ENCODE measurements at places on chromosomes 2 and 18.

GRCh38 chr2:168466834-168467565 is 10.9 kb downstream of the CERS6 start:
- no peak for DNase-seq

DNA sequence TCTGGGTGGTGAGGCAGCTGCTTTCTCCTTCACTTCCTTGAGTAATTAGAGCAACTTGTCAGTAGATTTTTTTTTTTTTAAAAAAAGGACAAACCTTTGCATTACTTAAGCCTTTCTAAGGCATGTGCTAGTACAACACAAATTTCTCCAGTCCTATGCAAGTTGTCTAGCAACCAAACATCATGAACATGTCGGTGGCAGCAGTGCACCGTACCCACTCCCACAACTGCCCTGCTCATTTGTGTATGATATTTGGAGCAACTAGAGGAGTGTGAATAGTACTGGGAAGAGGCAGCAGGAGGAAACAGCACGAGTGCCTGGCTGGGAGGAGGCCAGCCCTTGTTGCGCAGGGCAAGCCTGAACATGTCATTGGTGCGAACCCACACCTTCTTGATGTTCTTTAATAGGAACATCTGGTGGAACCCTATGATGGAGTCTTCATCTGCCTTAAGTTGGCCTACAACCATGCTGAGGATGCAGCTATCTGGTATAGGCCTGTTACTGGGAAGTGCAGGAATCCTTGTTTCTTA is 238.3 kb downstream of the TDRD15 start:
- DNase-seq, result no peak

DNA sequence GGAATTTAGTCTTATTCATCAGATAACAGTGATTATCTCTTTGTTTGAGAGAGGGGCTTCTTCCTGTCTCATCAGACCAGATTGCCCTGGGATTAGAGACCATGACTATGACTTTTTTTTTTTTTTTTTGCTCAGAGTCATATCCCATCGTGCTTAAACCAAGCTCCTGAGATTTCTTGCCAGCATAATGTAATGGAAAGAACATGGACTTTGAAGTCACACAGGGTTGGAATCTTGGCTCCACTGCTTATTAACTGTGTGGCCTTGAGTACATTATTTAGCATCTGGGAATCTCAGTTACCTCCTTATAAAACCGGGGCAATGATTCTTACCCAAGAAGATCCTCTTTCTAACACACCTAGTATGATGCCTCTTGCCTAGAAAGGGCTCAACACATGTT is 268.3 kb downstream of the DYSF start:
- DNase-seq, result no peak

GRCh38 chr2:85601771-85602475 is 575 bp downstream of the TMEM150A start:
- DNase-seq, result no peak

DNA sequence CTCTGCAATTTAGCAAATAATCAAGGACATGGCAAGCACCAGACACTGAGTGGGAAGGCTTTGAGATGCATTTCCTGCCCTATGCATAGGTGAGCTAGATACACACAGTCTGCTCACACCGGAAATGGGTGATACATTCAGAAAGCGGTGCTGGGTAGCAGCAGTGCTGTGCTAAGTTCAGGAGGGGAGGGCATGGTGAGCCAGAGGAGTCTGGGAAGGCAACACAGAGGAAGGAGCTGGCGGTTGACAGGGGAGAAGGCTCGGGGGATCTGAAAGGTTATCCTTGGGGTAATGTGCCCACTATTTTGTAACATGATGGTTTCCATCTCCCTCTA is 57.4 kb upstream of the EPAS1 start:
- no peak for DNase-seq

- no peak for DNase-seq
These were observed 196.3 kb downstream of the CTIF start for GRCh38 chr18:48735080-48735676.

- no peak for DNase-seq
These were observed 785.7 kb upstream of the GYPC start for GRCh38 chr2:125870264-125870663.

GRCh38 chr2:1990151-1990589 is 245.9 kb upstream of the PXDN start:
- no peak for DNase-seq

DNA sequence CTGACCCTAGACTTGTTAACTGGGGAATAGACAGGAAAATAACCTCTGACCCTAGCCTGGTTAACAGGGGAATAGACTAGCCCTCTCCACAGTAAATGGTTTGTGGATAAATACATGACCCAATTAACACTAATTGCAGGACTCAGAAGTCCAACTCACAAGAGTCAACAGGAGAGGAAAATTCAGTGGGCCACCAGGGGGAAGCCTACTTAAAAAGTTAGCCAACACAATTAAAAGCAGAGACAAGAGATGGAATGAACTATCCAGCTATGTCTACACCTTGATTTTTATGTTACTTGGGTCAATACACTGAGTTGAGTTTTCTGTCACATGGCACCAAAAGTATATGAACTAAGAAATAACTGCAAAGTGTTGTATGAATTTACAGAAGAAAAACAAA is 158.8 kb upstream of the SLC39A10 start:
- no peak for DNase-seq

DNA sequence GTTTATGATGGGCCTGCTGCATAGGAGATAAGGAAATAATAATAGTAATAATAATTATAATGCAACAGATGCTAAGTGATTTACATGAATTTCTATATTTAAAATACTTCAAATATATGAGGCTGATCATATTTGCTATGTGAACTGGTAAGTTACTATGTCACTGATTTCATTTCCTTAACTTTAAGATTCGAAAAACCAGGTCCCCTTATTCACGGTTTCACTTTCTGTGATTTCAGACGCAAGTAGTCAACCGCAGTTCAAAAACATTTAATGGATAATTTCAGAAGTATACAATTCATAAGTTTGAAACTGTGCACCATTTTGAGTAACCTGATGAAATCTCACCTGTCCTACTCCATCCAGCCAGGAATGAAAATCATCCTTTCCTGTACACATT is 1697.1 kb upstream of the LRRTM1 start:
- DNase-seq, result no peak

DNA sequence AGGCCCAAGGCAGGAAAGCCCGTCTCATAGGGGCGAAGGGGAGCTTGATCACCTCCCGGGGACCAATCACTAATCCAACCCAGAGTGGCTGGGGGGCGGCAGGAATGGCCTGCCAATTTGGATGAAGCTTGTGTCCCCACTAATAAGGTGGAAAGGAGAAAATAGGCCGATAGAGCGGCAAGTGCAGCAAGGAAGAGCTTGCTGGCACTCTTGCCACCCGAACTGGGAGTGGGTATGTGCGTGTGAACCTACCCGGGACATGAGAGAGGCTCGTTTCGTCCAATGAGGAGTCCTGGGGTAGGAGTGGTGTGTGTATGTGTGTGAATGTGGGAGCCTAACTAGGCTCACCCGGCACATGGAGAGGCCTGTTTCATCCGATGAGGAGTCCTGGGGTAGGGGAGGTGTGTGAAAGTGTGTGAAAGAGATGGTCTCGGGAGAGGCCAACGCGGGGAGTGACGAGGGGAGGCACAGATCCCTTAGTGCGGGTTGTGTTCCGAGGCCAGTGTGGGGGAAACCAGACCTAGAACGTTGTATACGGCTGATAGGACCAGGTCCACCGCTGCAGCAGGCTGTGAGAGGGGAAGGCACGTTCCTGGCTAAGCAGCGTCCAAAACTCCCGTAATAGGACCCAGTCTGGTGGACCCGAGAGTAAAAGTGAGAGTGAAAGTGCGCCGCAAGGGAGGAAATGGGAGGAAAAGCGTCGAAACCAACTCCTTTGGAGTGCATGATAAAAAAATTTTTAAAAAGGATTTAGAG is 47.1 kb upstream of the SELENOI start:
- DNase-seq, result no peak

DNA sequence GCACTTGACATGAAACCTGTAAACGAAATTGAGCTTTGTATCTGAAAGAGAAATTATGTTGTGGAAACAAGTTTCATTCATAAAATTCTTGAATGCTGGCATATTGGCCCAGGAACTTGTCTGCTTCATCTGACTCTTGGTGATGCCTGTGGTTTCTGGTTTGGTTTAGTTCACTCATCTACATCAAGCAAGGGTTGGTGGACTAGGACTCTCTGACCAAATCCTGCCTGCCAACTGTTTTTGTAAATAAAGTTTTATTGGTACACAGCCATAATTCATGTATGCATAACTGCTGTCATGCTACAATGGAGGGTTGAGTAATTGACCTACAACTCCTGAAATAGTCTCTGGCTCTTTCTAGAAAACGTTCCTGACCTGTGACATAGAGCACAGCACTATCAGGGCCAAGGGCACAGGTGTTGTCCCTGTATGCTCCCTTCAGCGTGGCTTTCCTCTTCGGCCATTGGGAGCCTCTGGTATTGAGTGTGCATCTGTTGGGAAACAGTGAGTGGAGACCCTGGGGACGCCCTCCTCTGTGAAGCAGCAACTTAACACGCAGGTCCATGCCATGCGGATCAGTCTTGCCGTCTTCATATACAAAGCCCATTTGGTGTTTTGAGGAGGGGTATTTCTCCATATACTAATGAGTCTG is 226.3 kb downstream of the SH3RF3 start:
- DNase-seq, result no peak

DNA sequence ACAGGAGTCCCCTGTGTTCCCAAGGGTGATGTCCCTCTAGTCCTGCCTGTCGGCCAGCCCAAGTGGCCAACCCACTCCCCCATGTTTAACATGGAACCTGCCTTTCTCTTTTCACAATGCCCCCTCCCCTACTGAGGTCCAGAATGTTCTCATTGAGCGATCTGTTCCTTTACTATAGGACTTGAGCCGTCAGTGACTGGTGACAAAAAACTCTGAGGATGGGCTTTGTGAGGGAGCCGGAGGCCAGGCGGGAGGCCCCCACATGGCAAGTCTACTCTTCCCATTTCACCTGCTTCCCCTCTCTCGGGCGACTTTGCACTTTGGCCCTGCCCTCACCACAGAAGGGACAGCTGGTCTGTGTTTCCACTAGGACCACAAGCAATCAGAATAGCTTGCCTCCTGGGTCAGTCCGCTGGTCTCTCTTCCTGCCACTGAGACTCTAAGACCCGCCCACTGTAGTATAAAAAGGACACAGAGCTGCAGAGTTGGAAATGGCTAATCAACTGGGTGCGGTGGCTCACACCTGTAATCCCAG is 146.5 kb upstream of the RAB12 start:
- DNase-seq, result no peak

DNA sequence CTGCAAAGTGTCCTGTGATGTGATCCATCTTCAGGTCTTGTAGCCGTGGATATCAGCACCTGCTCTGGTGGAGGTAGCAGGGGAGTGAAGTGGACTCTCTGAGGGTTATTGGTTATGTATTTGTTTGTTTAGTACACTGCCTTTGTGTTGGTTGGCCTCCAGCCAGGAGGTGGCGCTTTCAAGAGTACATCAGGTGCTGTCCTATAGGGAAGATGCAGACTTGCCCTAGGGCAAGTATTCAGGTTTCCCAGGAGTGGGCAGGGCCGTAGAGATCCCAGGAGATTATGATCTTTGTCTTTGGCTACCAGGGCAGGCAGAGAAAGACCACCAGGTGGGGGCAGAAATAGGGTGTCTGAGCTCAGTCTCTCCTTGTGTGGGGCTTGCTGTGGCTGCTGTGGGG is 411.8 kb downstream of the SOX11 start:
- DNase-seq, result no peak

DNA sequence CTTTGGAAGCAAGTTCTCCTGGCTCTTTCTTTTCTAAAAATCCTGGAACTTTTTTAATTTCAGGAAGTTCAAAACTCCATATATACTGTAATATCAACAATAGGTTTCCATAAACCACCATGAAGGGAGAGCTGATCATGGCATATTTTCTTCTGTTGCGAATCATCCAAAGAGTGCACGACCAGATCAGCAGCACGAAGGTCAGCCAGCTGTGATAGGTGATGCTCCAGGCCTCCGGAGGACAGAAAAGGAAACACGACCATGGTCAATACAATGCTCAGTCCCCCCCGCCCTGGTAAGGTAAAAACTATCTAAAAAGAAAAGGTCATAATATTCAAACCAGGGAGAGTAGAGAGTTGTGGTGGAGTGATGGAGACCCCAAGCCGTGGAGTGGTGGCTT is 268.9 kb downstream of the NAPG start:
- DNase-seq, result no peak

- DNase-seq, result no peak
These were observed 97.3 kb downstream of the MMADHC start for GRCh38 chr2:149490296-149490695.

DNA sequence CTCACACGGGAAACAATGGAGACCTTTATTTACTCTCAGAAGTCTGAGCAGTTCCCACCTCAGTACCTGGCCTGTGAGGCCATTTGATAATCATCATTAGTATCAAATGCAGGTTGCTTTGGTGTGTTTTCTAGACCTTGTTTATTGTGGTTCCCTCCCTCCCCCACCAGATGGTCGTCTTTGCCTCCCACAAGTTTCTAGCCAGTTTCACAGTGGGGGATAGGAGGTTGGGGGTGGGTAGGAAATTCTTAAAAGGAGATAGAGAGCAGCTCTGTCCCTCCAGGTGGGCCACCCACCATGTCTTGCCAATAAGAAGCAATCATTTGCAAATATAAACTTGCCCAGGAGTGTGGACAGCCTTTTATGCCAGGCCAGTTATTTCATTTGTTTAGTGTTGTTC is 31.3 kb downstream of the SETBP1 start:
- DNase-seq, result no peak

GRCh38 chr2:156935616-156936015 is 321.9 kb upstream of the GALNT5 start:
- no peak for DNase-seq

DNA sequence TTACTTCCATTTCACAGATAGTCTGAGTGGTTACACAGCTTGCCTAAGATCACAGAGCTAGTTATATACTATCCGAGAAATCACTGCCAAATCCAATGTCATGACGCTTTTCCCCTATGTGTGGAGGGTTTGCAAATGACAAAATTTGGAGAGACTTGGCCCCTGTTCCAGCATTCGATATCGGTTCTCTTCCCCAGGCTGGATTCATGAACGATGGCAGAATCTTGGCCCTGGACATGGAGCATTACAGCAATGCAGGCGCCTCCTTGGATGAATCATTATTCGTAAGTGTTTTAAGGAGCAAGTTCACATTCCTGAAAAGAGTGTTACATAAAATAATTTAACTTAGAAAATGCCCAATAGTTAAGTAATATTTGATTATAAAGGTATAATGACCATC is 55.1 kb downstream of the AOX1 start:
- DNase-seq, result no peak

GRCh38 chr2:118003396-118003824 is 10.5 kb downstream of the CCDC93 start:
- peak; percentile 64 for DNase-seq

DNA sequence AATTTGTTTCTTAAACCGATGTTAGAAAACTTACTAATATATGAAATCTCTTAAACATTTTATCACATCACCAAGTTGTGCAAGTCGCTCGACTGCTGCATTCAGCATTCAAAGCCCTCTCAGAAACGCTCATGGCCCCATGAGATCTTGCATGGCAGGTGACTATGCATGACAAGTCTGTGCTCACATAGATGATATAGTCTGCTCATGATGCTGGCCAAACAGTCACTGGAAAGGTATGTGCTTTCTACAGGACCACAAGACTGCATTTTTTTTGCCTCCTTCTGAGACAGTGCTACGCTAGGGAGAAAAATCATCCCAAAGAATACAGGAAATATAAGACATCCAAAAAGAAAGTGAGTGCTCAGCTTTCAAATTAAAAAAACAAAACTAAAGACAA is 98.3 kb upstream of the ZBTB14 start:
- DNase-seq, result no peak
